ENCODE measurements at places on chromosomes 7 and 10. TPM values are rescaled to one million over a fixed set of nuclear protein-coding genes. Genes with fewer than 3 reads are reported as not detected.

GRCh38 chr10:128324058-128324827, 198.0 kb upstream of the MKI67 start:
- no peak for DNase-seq

DNA sequence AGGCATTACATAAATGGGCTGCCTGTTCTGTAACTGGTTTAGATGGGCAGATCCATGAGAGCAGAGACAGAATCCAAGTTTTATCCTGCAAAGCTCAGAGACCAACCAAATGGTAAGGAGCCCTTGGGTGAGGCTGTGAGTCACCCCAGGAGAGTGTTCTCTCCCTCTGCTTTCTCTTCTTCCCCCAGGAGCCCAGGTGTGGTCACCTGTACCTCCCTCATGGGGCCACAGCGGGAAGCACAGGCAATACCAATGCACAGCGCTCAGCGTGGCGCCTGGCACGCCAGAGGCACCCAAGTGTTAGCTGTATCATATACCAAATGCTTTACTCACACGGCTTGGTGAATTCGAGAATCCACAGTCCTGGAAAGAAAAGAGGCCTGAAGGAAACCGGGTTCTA, 39.4 kb downstream of the CTBP2 start:
- no peak for DNase-seq

Gene ALOX5
- not detected for total RNA-seq

Gene TBX20
- total RNA-seq: 1.3 TPM

- DNase-seq: no peak
Measured at GRCh38 chr7:134654104-134654775, 7.6 kb downstream of the BPGM start.

Gene SHTN1
- 2.2 TPM for total RNA-seq

DNA sequence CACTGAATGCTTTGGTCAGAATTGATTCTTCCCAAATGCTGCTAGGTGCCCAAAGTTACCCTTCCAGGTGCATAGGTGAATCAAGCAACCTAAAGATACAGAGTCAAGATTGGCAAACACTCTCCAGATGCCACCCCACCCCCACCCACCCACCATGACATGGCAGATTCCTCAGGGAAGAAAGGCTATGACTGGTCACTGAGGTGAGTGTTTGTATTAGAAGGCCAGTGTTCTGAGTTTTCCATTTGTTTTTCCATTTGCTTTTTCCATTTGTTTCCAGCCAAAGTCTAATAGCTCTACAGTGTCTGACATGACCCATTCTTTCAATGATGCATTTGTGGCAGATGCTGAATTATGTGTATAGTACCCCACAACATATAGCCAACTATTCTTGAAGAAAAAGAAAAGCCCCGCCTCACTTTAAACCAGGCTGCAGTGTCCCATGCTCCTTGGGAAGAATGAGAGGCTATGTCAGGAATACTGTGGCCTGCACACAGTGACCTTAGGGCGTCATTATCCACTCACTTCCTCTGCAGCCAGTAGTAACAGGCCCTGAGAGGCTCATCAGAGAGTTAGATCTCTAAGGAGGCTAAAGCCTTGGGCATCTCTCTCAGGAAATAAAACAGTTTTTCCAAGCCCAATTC, 16.1 kb upstream of the HIBADH start:
- DNase-seq: no peak

Data from fibroblast of villous mesenchyme (primary cell).